ENCODE measurements at places on chromosomes 5 and 9.
A peak's percentile ranks its signal among the peaks of the same experiment; 100 is the strongest.

- DNase-seq = no peak
Measured at GRCh38 chr5:51326844-51327243, 56.4 kb upstream of the ISL1 start.

DNA sequence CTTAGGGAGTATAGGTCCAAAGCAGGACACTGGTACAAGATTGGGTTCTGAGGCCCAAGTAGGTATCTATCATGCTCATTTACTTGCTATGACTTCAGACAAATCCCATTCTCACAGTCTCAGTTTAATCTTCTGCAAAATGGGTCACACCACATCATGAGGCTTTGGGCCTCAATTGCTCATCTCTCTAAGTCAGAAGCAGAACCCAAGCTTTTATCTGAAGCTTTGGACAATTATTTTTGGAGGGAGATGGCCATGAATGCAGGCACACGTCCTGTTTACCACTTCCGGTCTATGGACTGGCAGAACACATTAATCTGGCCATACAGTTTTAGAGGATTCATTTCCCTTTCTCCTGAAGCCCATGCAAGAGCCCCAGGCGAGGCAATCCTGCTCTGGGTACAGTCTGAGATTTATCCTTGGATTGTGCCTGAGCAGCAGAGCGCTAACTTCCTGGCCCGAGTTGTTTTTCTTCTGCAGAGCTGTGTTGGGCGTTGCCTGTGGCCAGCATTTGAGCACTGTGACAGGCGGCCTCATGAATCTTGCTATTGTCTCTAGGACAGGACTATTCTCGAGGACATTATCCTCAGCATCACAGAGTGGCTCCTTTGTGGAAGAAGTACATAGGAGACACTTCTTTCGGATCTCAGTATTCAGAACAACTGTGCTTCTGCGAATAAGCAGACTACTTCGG is 16.1 kb downstream of the SLC22A4 start:
- no peak for DNase-seq

GRCh38 chr9:111944241-111944866 is 47.7 kb downstream of the UGCG start:
- DNase-seq = no peak

DNA sequence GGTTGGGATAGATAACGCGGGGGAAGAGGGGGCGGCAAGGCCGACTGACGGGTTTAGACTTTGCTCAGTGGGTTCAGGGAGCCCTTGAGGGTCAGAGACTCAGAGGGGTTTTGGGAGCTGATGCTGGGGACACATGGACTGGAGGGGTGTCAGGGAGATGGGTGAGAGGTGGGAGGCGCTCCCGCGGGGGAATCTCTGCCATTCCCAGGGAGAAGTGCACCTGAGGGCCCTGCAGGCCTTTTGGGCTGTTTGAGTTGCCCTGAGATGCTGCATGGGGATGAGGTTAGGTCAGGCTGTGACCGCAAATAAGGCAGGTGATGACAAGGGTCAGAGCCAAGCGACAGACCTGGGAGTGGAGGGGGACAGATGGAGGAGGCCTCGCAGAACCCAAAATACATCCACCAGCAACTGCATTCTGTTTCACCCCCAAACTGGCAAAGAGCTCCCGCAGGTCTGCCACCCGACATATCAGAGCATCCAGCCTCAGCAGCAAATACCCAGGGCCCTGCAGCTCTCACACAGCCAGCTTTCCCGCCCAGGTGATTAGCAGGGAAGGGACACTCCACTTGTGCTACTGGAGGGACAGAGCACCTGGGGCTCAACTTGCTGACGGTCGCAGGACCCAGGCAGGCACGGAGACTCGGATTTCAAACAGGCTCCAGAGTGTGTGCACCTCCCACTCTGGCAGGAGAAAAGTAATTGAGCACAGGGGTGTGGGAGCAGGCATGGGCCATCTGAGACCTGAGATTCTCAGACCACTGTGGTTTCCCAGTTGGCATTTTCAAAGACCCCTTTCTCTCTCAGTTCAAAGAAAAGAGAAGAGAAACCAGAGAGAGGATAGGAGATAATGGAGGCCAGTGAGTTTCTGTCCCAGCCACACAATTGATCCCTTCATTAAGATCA is 26.4 kb downstream of the TMOD1 start:
- no peak for DNase-seq

- DNase-seq = peak; percentile 88
Measured at GRCh38 chr9:89603767-89604665, 796 bp upstream of the GADD45G start.

DNA sequence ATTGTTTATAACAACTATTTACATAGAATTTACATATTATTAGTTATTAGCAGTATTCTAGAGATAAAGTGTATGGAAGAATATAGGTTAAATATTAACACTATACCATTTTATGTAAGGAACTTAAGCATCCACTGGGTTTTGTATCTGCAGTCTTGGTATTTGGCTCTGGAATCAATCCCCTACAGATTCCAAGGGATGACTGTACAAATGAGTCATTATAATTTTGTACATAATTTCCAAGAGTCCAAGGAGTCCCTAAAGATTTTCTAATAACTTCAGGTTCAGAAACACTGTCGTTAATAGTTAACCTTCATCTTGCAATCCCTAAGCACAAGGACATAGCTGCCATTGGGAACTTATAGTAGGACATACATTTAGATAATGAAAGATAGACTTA is 254.8 kb upstream of the PDE4D start:
- DNase-seq = no peak

DNA sequence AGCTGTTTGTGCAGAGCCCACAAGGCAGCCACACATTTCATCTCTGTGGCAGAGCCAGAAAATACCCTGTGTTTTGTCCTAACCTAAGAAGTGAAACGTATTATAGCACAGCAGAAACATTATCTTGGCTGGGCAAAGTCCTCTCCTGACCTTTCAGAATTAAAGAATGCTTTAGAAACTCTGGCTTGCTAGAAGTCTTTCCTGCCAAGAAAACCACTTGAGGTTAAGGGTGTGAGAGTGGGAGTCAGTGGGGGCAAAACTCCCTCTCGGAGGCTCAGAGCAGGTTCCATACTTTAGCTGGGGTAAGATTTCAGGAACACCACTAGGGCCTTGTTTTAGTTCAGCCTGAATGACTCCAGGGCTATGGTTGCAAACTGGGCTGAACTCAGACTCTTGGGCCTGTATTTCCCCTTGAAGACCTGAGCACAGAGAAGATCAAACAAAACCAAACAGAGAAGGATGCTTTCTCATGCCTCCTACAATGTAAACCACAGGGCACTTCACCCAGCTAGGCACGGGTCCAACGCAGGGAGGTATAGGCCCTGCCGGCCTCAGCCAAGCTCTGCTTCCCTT is 48.0 kb downstream of the ZNF366 start:
- DNase-seq = no peak

DNA sequence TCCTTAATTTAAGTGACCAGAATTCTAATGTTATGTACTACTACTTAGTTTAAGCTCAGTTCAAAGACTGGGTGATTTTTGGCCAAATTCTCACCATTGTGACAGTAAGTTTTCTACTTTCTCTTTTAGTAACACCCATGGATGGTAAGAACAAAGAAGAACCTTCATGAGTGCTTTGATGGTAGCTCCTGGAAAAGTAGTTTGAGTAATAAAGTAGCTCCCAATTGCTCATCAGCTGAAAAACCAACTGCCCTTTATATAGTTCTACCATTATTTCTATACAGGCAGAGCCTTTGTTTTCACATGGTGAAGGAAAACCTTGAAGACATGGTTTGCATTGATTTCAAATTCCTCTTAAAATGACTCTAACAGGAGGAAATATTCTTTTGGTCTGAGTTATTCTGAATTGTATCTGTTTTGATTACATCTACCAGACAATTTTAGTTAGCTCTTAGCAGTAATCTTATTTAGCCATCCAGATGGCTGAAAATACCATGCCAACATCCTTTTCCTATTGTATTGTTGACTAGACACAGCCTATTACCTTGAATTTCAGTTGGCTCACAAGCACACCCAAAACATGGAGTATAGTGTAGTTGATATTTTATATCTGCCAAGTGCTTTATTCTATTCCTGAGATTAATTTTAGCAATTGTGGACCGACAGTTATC is 23.7 kb upstream of the STARD4 start:
- no peak for DNase-seq

GRCh38 chr9:89522261-89522958 is 24.5 kb upstream of the SEMA4D start:
- DNase-seq = no peak

DNA sequence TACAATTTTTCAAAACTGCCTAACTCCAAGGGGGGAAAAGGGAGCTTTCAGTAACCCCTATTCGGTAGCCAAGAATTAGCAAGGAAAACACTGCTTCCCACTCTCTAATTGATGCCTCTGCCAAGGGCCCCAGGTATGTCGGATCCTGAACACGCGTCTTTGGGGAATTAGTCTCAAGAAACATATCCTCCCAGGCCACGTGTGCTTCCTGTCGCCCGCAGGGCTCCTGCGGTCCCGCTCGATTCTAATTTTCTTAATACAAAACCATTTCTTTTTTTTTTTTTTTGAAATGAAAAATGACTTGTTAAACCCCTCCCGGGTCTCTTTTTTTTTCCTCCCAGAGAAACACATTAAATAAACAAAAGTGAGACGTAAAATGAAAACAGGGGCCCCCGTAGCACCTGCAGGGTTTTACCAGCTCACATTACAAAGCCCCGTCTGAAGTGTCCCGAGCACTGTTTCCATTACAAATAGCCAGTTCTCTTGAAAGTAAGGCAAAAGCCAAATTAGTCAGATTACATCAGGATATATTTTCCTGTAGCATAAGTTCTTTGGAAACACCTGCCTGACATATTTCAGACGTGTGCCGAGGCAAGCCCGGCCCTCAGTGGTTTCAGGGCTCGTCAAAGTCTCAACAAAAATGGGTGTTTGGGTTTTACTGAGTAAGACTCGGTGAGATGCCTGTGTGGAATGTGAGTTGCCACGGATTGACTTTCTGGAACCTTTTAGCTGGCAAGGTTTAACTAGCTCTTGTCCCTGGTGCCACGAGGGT is 21.5 kb downstream of the SMIM23 start:
- no peak for DNase-seq

DNA sequence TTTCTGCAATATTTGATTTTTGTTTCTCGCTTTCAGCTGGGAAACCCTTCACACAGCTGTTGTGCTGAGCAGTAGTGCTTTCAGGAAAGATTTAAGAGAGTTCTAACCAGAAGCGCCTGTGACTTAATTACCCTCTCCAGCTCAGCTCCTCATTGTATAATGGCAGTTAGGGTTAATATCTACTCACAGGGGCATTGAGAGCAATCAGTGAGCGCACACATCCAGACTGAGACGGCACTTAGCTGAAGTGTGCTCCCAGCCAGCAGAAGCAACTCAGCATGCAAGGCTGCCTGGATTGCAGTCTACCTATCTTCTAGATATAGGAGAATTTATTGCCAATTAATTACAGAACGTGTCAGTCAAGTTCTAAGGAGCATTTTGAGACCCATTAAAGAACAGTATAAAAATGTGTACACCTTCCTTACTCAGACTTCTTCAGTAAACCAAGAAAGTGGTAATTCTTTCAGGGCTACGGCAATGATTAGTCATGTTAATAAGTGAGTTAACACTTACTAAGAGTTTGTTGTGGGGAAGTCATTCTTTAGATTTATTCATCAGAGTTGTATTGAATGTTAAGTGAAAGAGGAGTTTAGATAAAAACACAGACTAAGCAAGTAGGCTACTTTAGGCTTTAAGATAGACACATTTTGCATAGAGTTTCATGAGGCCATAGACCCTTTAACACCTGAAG is 111.7 kb upstream of the PCAT7 start:
- no peak for DNase-seq

DNA sequence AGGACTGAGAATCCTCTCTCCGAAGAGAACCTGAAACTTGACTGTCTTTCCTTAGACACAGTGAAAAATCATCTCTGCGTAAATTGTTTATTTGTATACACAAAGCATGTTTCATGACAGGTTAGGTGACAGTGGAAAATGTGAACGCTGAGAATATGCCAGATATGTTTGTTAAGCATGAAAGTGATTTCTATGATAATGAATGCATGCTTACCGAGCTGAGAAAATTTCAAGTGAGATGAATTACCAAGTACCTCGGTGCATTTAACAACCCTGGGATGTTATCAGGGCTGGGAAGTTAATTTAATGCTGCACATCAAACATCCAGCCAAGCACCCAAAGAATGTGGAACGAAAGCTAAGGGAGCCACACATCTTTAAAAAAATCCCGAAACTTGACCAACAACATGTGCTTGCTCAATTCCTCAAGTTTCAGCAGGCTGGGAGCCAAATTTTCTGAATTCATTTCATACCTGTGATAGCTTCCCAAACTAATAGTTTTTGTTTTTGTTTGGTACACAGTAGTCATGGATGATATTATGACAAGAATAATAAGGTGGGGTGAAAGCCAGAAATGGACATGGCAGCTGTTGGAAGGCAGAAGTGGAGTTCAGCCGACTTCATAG is 336.9 kb downstream of the ARHGEF28 start:
- DNase-seq = no peak

DNA sequence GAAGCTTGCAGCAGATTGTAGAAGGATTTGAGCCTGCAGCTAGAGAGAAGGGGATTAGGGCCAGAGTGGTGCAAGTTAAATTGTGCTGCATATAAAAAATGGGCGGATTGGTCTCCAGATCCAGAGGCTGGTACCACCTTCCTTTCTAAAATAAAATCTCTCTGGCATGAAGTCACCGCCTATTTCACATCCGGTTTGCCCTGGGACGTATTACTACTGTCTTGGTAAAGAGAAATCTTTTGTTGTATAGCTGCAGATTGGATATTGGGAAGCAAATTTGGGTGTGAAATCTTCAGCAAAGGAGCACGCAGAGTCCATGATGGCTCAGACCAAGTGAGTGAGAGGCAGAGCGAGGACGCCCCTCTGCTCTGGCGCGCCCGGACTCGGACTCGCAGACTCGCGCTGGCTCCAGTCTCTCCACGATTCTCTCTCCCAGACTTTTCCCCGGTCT is at the start of gene GABRA1:
GABRA1 (plus strand) TSS at position 180 of the 451 bp plus-strand sequence. CDS start 2,691 bp downstream, outside the sequence.
- DNase-seq = no peak

DNA sequence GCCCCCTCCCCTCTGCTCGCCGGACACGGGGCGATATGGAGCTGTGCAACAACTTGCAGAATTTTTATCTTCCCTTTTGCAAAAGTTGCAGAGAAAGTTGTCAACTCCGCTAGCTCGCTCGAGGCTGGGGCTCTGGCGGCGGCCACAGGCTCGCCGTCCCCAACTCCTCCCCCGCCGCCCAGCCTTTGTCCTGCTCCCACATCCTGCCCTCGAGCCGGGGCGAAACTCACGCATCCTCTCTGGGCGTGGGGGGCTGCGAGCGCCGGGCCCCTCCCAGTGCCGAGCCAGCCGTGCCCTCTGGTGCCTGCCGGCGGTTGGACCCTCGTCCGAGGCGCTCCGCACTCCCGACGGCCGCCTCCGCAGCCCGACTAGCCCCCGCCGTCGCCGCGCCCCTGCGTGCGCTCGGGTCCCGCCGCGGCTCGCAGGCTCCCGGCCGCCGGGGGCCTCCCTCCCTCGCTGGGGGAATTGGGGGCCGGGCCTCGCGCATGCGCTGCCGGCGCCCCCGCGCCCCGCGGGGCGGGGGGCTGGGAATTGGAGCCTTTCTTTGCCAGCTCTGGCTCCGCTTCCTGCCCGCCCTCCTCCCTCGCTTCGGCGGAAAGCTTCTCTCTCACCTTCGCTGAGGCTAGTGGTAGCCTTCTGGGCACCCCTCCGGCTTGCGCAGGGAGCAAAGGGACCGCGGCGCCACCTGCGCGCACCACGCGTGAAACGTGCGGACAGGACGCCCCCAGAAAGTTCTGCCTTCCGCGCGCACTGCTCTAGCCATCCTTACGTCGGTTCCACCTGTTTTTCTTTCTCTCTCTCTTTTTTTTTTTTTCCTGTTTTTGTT is at the start of gene CCNJL:
CCNJL (minus strand) TSS at position 431 of the 826 bp plus-strand sequence. CDS start 641 bp downstream, outside the sequence.
- peak; percentile 70 for DNase-seq

Data from head of caudate nucleus (tissue), 42 donors.